ENCODE measurements at places on chromosomes 16 and 17.

DNA sequence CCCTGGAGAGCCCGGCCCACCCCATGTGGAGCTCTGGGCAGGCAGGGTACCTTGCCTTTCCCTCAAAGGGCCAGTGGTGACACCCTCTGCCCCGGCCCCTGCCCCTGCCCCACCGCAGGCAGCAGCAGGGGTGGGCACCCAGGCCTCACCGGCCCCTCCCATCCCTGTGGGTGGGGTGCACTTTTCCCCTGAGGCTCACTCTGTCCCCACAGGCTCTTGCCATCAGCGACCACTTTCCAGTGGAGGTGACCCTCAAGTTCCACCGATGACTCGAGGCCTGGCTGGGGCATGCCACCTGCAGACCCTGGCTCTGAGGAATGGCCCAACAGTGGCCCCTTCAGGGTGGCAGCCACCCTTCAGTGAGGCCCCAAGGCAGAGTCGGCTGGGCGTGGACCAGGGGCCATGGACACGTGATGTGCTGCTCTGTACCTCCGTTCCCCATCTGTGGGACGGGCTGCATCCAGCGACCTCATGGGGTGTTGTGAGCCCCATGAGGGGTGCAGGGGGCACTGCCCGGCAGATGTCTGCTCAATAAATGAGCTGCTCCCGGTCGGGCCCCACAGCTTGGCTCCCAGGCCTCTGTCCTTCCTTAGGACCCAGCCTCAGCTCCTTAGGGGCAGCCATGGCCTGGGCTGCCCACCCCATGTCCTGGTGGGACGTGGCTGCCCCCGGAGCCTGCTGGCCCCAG, 2.0 kb downstream of the DNASE1L2 start:
- no peak for DNase-seq

DNA sequence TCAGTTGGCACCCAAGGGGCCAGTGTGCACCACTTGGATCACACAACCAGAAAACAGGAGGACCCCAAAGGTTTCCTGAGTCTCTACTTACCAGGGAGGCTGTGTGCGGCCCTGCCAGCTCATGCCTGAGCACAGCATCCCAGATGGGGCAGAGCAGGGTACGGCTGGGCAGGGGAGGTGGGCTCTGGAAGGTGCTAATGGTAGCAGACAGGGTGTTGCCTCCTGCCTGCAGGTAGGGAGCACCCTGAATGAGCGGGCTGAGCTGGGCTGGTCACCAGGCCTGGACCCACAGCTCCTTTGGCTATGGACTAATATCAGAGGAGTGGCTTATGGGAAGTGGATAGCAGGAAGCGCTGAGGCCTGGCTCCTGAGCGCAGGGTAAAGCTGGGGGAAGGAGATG, 14.6 kb downstream of the RECQL5 start:
- no peak for DNase-seq

DNA sequence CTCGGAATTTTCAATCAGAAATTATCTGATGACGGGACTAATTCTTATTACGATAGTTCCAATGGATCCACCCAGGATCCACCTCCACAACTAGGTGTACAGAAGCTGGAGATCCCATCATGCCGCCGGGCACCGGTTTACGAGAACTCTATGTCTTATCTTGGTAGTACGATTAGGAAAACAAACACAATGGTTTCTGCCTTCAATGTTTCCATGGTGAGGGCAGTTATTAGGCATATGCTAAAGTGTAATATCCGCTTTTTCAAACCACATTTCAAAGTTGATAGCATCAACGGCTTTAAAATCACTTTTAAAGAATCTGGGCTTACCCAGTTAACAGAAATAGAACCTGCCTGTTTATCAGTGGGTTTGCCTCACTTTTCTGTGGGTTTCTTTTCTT, 705.7 kb downstream of the MAF start:
- no peak for DNase-seq

- DNase-seq, result no peak
Observed at GRCh38 chr17:81405411-81405872, 10.2 kb downstream of the BAHCC1 start.

DNA sequence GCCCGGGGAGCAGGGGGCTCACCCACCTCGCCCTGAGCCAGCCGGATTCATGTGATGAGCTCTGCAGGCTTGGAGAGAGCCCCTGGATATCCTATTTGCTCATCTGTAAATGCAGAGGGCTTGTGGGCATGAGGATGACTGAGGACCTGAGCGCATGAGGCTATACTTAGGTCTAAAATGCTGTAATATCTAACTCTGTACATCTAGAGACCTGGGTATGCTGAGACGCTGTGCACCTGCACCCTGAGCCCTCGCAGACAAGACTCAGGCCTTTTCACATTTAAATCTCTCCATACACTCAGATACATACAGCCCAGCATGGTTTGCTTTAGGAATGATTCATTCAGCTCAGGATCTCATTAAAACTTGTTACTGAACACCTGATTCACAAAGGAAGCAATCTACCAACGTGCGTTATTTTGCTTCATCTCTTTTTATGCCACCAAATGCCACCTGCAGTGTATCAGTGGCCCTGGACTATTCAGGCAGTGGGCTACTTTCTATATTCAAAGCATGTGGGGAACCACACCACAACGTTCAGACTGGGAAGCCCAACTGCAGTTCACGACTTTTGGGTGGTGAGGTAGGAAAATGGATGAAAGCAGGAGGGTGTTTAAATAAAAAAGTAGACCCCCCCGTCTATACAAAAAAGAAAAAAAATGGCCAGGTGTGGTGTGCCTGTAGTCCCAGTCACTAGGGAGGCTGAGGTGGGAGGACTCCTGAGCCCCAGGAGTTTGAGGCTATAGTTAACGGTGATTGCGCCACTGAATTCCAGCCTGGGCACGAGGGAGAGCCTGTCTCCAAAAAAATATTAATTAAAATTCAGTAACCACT, 12.0 kb downstream of the USP7 start:
- no peak for DNase-seq

DNA sequence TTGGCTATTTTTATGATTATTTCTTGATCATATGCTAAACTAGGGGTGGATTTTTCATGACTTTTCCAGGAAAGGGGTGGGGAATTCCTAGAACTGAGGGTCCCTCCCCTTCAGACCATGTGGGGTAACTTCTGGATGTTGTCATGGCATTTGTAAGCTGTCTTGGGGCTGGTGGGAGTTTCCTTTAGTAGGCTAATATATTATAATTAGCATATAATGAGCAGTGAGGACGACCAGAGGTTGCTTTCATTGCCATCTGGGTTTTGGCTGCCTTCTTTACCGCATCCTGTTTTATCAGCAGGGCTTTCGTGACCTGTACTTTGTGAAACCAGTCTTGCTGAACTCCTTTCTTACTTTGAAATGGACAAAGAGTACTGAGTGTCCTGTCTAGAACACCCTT, 40.4 kb upstream of the ABCA5 start:
- no peak for DNase-seq

GRCh38 chr16:12674071-12674470, 129.6 kb downstream of the CPPED1 start:
- peak; percentile 74 for DNase-seq

- DNase-seq, result no peak
Observed at GRCh38 chr17:30027676-30028075, 86.2 kb downstream of the EFCAB5 start.

DNA sequence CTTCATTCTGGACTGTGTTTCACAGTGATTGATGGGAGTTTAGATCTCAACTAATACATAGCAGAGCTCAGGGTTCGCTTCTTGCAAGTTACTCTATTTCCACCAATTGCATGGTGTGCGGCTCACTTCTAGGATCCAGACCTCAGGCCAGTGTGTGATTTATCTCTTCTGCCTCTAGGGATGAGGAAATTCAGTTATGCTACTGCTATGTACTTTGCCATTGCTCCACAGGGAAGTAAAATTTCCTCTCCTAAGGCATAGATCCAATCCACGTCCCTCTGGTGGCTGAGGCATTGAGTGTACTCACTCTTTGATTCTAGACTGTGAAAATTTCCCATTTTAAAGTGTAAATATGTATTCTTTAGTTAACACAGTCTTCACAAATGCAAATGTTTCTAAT, 214.1 kb downstream of the HS3ST3B1 start:
- DNase-seq, result no peak

- DNase-seq, result no peak
Observed at GRCh38 chr16:20598832-20599469, 22.8 kb upstream of the ACSM2B start.

DNA sequence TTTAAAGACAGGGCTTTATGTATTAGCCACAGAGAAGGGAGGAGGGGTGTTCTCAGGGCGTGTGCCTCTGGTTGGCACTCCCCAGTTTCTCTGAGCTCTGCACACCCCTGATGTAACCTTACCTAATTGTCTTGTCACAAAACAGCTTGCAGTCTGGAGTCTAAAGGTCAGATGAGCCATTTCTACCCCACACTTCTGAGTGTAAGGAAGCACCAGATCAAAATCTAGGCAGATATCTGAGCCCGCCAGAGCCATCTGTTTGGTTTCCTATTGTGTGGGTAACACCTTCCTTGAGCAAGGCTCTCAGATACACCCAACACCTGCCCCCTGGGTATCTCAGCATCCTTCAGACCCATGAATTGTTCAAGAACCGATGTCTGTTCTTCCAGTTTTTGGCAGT, 15.5 kb downstream of the CDH1 start:
- no peak for DNase-seq

- peak; percentile 74 for DNase-seq
Observed at GRCh38 chr16:23060458-23061320, 88.6 kb downstream of the USP31 start.

DNA sequence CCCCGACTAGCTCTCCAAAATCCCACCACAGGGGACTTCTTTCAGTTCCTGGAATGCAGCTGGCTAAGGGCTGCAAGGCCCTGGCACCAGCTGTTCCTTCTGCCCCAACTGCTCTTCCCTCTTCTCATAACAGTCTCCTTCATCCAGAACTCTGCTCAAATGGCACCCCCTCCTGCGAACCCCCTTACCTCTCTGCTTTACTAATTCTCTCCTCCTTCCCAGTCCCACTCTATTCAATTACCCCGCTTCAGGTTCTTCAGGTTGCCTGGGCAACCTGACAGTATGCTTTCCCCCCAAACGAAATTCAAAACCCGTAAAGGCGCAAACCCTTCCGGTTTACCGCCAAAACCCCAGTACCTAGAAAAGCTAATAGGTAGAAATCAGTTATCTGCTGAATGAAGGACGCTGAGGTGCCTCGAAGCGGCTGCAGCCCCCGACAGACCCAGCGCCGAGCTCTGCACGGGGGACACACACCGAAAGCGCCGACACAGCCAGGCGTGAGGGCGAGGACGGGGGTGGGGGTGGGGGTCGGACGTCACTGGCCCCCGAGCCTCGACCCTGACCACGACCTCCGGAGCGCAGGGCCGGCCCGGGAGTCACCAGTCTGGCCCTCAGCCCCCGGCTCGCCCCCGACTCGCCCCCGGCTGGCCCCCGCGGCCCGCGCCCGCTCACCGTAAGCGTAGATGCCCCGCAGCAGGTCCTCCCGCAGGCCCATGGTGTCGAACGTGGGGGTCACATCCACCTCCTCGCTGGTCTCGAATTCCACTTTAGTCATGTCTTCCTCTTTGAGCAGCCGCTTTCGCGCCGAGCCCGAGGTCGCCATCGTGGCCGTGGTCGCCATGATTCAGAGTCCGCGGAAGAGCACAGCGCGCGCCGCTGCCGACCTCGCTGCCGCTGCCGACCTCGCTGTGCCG, 550 bp downstream of the EIF4A3 start:
- peak; percentile 31 for DNase-seq

GRCh38 chr17:79453481-79453880, 157.4 kb downstream of the RBFOX3 start:
- DNase-seq, result no peak

- no peak for DNase-seq
Observed at GRCh38 chr17:60154616-60155426, 5.0 kb downstream of the CA4 start.

DNA sequence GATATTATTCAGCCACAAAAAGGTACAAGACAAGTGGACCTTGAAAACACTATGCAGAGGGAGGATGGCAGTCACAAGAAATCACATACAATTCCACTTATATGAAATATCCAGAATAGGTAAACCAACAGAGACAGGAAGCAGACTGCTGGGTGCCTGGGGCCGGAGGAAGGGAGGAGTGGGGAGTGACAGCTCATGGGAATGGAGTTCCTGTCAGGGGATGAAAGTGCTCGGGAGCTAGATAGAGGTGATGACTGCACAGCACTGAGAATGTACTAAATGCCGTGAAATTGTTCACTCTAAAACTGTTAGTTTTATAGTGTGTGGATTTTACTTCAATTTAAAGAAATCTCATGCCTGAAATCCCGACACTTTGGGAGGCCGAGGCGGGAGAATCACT, 74.2 kb upstream of the MED9 start:
- DNase-seq, result no peak

DNA sequence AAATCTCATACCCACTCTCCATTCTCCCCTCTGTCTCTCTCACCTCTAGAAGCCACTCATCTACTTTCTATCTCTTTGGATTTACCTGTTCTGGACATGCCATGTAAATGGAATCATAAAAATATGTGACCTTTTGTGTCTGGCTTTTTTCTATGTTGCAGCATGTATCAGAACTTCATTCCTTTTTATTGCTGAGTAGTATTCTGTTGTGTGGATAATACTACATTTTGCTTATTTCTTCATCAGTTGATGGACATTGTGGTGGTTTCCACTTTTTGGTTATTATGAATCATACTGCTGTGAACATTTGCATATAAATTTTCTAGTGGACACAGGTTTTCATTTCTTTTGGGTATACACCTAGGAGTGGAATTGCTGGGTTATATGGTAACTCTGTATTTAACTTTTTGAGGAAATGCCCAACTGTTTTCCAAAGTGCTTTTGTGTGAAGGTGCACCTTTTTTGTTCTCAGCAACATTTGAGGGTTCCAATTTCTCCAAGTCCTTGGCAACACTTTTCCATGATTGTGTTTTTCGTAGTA, 18.2 kb downstream of the MRTFB start:
- DNase-seq, result no peak

DNA sequence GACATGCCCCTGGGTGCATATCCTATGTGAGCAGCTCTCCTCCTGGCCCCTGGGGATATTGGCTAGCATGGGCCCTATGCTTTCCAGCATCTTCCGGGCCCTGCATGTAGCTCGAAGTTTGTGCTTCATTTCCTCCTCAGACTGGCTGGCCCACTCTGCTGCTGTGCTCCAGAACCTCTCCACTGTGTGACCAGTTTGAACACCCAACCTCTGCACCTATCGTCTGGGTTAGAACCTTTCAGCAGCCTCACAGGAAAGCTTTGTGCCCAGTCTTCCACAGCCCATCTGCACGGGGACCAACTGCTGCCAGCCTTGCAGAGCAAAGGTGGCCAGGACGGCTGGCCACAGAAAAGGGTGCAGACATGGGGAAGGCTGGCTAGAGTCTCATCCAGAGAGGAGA, 10.2 kb upstream of the CLEC18B start:
- no peak for DNase-seq

DNA sequence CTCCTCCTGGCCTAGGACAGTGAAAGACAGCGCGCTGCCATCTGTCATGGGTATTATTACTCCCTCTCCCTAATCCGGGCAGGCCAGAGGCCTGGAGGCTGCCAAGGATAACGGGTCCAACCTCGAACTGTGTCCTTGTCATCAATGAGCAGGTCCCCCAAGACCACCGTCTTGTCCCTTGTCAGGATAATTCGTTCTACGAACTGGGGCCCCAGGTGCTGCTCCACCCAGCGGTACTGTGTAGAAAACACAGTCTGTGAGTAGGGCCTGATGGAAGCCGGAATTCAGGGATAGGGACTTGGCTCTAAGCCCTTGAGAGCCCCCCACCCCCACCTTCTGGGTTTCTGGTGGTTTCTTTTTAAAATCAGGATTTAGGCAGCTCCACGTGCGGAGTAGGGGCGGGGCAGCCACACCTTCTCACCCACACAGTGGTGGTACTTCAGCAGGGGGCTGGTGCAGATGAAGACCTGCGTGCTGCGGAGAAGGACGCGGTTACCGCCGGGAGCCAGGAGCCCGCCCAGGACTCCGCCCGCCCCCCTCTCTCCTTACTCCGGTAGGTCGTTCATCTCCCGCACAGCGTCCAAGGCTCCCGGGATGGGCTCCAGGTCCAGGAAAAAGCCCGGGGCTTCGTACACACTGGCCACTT, 787 bp downstream of the NT5C start:
- peak; percentile 61 for DNase-seq

All from suppressor macrophage (primary cell).